CD4-positive, alpha-beta T cell (primary cell): ENCODE measurements at places on chromosomes 5 and 9. TPM values are rescaled to one million over a fixed set of nuclear protein-coding genes. Genes with fewer than 3 reads are reported as not detected.

GRCh38 chr9:84851935-84852585, 182.5 kb downstream of the NTRK2 start:
- H3K36me3 ChIP-seq, result no peaks in the 10 kb centered on the region
- no peak overlapping the region for H3K27ac ChIP-seq
- no peak for DNase-seq
- H3K27me3 ChIP-seq, result no peaks in the 10 kb centered on the region
- H3K4me3 ChIP-seq, result no peak overlapping the region
- no peaks in the 10 kb centered on the region for H3K4me1 ChIP-seq

ESM1 gene
- not detected for total RNA-seq

GRCh38 chr5:22598796-22599195, 254.3 kb downstream of the CDH12 start:
- H3K27me3 ChIP-seq, result no peaks in the 10 kb centered on the region
- no peak overlapping the region for H3K4me3 ChIP-seq
- H3K36me3 ChIP-seq, result no peaks in the 10 kb centered on the region
- DNase-seq, result no peak
- H3K27ac ChIP-seq, result no peak overlapping the region

GRCh38 chr5:119032656-119033055, 38.2 kb upstream of the DMXL1 start:
- no peak for DNase-seq
- H3K36me3 ChIP-seq, result no peaks in the 10 kb centered on the region
- H3K4me1 ChIP-seq, result peaks cover 9% of the 10 kb centered on the region
- H3K4me3 ChIP-seq, result no peak overlapping the region
- no peaks in the 10 kb centered on the region for H3K27me3 ChIP-seq

DNA sequence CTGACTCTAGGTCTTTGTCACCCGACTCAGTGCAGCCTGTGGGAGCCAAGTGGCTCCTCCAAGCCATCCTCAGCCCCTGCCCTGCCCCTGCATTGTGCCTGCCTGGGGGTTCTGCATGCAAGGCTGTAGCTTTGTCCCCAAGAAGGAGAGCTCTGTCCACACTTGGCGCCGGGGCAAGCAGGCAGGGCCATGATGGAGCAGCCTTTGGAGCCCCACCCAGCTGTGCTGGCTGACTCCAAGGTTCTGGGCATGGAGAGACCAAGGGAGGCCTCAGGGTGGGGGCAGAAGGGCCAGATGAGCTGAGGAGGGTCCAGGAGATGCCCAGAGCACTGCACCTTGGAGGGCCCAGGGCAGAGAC, 226.2 kb downstream of the CACNA1B start:
- no peaks in the 10 kb centered on the region for H3K36me3 ChIP-seq
- no peaks in the 10 kb centered on the region for H3K4me1 ChIP-seq
- no peak overlapping the region for H3K27ac ChIP-seq
- H3K4me3 ChIP-seq, result no peak overlapping the region
- no peak for DNase-seq

- H3K4me3 ChIP-seq, result no peak overlapping the region
- H3K36me3 ChIP-seq, result peaks cover 14% of the 10 kb centered on the region
- no peak for DNase-seq
- no peak overlapping the region for H3K27ac ChIP-seq
Observed at GRCh38 chr9:92342825-92343488, 17.2 kb downstream of the CENPP start.

DNA sequence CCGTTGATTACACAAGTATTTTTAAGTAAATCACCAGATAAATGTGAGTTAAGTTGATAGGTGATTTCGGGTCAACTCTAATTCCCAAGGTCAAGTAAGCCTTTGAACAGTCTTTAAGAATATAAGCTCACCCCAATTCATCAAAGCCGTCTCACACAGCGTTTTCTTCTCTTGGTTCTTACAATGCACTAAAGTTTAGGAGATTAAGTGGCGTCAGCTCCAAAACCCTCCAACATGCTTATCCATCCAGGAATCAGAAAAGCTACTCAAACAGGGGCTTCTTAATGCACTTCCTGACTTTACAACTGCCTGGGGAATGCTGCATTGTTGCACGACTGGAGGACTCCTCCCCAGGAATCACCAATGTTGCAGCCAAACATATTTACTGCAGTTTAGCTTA, 206.2 kb upstream of the EFNA5 start:
- no peaks in the 10 kb centered on the region for H3K27me3 ChIP-seq
- no peak for DNase-seq
- no peak overlapping the region for H3K27ac ChIP-seq
- H3K4me3 ChIP-seq, result no peak overlapping the region
- H3K4me1 ChIP-seq, result no peaks in the 10 kb centered on the region

DNA sequence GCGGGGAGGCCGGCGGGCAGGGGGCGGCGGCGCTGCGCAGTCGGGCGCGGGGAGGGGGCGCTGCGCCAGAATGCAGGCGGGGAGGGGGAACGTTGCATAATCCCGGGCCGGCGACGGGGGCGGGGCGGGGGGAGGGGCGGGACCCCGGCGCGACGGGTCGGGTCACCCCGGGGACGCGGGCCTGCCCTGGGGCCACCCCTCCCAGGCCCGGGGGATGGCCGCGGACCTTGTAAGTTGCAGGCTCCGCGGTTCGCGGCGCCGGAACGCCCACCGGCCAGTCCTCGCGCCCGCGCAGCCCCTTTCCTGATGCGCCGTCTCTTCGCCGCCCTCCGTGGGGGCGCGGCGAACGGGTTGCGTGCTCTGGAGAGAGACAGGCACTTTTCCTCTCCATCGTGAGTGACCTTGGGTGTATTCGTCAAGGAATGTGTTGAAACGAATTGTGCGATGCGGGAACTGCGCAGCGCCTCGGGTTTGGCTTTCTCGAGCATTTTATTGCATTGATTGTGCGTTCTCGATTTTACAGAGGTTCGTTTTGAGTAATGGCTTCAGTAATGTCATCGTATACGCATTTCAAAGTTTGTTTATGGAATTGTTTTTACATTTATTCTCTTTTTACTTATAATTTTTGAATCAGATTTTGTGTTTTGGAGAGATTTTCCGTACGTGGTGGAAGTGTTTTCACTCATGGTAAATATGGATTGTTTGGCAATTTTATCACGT, 802 bp downstream of the SPIN1 start:
- peak overlapping the region; percentile 68 for H3K4me3 ChIP-seq
- peaks cover 15% of the 10 kb centered on the region for H3K4me1 ChIP-seq
- peak; percentile 35 for DNase-seq
- no peak overlapping the region for H3K27ac ChIP-seq
